NCI-H1436 treated with DMSO at 0.1 percent for 48 hours (cell line): ENCODE measurements at places on chromosomes 1 and 21.

DNA sequence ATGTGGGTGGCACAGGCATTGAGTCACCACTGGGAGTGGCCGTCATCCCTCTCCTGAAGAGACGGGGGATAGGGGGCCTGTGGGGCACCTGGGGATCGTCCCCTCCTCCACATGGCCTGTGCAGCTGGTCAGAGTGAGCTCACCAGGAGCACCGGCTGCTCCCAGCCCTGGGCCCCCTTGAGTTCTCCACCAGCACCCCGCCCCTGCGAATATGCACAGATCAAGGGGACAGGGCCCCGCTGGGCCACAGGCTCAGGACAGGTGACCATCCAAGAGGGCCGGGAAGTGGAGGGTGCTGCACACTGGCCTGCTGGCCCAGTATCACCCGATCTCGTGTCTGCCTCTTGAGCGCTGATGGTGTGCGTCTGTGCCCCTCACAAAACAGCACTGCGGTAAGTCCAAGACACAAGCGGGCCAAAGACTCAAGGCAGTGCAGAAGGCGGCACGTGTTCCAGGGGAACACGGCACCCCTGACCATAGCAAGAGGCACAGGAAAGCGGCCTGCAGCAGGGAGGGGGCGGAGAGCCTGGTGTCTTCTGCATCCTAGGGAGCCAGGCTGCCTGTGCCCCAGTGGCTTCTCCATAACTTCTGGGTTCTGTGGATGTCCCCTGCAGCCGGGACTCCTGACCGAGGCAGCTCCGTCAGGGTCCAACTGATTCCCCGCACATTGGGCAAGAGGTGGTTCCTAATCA lies 18.1 kb upstream of the TSPEAR start:
- no peak for DNase-seq

DNA sequence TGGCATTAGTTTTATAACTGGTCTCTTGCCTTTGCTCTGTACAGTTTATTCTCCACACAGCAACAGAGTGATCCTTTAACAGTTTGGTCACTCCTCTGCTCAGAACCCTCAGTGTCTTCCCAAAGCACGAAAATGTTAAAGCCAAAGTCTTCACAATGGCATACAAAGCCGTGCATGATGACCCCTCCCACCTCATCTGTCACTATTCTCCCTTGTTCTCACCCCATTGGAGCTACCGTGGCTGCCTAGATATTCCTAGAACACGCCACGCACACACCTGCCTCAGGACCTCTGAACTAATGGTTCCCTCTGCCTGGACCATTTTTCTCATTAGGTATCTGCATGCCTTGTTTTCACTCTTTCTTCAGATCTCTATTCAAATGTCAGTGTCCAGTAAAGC lies 8.6 kb upstream of the SEMA4A start:
- DNase-seq = no peak

- no peak for DNase-seq
Observed at GRCh38 chr1:226845624-226846023, 24.8 kb upstream of the PSEN2 start.

DNA sequence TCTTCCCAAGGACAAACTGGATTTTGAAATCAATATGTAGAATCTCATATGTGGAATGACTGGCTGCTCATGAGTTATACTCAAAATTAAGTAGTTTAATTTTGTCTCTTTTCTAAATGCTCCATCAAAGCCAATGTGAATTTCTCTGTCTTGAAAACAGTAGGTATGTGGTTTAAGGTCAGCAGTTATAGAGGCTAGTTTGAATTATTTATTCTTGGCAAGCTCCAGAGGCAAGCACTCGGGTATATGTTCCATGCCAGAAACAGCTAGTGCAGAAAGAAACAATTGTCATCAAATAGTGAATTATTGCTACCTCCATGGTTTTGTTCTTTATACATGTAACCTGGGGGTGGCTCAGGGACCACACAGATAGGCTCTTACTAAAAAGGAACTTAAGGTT lies 63.5 kb downstream of the LRIG2 start:
- no peak for DNase-seq

DNA sequence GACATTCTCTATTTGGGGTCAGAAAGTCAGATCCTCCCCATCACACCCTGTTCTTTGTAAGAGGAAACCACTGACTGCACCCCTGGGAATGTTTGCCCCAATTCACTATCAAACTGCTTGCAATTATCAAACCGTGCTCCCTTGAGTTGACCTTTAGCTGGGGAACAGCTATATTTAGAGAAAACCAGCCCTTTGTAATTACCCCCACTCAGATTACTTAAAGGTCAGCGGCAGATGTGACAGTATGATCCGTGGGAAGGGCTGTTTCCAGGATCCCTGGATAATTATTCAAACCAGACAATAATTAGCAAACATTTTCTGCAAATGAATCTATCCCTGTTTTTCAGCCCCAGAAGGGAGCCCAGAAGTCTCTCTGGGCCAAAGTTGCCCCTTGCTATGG lies 242.7 kb downstream of the RRAGC start:
- no peak for DNase-seq

DNA sequence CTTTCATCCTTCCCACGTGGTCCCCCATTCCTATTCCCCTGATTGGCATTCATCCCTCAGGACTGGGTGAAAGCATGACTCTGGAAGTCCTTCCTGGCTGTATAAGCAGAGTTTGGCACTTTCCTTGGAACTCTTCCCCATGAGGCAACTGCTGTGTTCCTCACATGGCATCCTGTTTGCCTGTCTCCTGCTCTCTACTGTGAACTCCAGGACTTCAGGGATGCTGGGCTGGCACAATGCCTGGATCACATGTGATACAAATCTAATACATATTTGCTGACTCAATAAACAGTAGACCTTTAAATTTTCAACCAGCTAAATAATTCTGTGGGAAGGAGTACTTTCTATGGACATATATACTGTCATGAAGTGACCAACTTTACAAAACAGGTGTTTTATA lies 46.8 kb upstream of the EDEM3 start:
- DNase-seq = no peak

- DNase-seq = no peak
Observed at GRCh38 chr1:32275424-32275823, 16.5 kb upstream of the HDAC1 start.

GRCh38 chr1:200866521-200866920 lies 6.3 kb upstream of the GPR25 start:
- no peak for DNase-seq

GRCh38 chr21:33931799-33932390 lies 16.3 kb upstream of the ATP5PO start:
- no peak for DNase-seq

DNA sequence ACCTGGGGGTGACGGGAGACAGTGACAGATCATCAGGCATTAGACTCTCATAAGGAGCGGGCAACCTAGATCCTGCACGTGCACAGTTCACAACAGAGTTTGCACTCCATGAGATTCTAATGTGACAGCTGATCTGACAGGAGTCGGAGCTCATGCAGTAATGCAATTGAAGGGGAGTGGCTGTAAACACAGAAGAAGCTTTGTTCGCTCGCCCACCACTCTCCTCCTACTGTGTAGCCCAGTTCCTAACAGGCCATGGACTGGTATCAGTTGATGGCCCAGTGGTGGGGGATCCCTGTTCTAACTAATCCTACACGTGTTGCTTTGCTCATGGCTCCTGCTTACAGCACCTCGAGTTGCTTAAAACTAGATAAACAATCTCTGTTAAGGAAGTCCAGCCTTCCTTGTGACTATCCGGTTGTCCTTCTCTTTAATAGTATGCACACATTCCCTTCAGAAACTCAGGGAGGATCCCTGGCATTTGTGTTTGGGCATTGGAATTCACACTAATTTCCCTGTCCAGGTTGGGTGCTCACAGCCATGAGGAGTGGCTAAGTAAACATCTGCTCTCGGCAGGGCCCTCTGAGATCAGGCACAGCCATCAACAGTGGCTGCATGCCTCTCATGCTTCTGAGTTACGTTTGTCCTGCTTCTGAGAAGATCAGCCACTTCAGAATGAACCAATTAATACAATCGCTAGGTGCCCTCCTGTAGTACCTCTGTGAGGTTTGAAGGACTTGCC lies 21.1 kb upstream of the F3 start:
- DNase-seq = no peak

GRCh38 chr1:205977402-205978014 lies 25.7 kb downstream of the RAB7B start:
- peak; percentile 79 for DNase-seq

- no peak for DNase-seq
Observed at GRCh38 chr21:46284733-46285132, 678 bp downstream of the MCM3AP start.

DNA sequence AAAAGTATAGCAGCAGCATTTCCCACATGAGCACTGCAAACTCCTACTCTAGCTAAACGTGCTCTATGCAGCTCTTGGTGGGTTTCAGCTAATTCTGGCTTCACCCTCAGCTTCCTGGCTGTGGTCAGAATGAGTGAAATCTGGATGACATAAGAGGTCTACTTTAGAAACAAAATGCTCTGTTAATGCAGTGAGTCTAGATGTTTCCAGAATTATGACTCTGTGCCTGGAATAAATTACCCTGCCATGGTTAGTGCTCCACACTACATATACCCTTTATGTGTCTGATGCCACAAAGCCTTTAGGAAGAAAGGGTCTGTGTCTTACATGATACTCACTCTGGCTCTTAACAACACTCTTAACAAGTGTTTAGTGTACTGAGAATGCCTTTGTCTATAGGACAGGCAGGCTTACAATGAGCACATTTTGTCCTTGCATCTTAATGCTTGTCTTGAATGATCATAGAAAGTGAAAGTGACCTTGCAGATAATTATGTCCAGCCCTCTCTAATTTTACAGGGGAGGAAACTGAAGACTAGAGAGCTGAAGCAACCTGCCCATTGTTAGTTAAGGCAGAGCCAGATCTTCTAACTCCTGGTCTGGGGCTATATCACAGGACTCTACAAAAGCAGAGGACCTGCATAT lies 9.2 kb downstream of the S100A10 start:
- no peak for DNase-seq

- no peak for DNase-seq
Observed at GRCh38 chr1:233625510-233625981, 11.6 kb downstream of the KCNK1 start.

- DNase-seq = no peak
Observed at GRCh38 chr1:210908257-210908656, 225.7 kb downstream of the KCNH1 start.

GRCh38 chr1:236334893-236335545 lies 53.3 kb upstream of the ERO1B start:
- DNase-seq = no peak

DNA sequence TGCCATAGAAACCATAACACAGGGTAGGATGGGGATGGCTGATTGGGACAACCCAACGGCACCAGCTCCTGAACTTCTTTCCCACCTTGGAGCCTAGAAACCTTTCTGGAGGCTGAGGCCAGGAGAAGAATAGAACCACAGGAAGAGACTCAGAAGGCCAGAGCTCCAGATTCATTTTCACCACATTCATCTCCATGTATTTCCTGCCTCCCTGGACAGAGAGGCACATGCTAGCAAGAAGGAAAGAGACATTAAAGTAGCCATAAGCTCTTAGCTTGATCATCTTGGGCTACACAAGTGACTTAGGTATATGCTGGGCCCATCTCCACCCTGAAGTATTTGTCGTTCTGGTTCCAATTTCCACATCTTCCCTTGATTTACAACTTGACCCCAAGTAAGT lies 44.1 kb downstream of the PLXNA2 start:
- no peak for DNase-seq

GRCh38 chr1:150234566-150235293 lies 1.2 kb downstream of the ANP32E start:
- DNase-seq = no peak

DNA sequence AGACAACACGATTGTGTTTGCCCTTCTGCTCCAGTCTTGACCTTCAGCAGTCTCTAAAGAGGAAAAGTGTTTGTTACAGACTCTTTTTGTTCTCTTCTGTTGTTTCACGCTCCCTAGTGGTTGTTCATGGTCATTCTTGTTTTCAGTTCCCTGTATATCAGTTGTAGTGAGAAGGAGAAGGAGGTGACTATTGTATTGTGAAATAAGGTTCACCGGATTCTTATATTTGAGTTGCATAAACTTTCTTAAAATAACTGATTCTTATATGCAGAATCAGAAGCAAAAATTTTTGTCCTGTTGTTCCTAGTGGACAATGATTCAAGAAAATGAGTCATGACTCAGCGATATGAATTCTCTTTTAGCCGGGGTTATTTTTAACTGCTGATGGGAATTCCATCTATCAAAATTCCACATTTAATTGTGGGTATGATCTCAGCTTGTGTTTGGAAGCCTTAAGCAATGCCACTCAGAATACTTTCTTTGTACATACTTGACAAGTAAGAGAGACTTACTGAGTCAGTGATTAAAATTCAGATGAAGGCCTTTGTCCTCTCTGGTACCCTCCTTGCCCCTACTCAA lies 152.2 kb downstream of the CLEC20A start:
- DNase-seq = no peak

GRCh38 chr1:220983877-220984635 lies 104.8 kb downstream of the HLX start:
- DNase-seq = no peak

GRCh38 chr1:42272920-42273319 lies 62.1 kb downstream of the FOXJ3 start:
- DNase-seq = no peak

DNA sequence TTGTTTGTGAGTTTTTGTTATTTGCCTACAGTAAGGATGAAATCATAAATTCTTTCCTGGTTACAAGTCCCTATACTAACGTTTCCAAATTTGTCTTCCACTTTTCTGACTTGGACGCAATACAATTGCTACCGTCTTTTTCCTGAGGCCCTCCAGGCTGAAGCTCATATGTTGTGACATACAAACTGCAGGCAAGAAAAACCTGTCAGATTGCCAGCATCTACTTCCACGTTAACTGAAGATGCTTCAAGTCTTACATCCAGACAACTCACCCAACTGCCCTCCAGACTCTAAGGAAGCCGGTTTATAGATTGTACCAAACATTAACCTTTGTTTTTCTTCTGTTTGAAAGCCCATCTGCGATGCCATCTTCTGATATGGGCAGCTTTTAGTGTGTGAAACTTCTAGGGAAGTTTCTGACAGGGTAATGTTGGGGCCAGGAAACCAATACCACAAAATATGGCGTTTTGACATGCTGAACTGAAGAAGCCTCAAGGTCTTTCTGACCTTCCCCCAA lies 21.4 kb upstream of the RNF11 start:
- DNase-seq = no peak

DNA sequence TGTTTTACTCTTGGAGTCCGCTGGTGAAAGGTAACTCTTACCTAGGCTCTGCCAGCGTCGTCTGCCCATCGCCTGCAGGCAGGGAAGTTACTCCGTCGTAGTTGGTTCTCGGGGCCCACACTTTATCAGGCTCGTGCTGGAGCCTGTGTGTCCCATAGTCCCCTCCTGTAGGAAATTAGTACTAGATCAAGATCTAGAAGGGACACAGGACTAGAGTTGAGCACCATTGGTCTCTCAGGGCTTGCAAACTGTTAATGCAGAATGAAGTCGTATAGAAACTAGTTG lies 940 bp downstream of the SRRM1 start:
- no peak for DNase-seq

- no peak for DNase-seq
Observed at GRCh38 chr1:164780111-164780812, 221.3 kb downstream of the PBX1 start.

- no peak for DNase-seq
Observed at GRCh38 chr1:93992190-93992589, 83.0 kb upstream of the GCLM start.
